ENCODE measurements at places on chromosomes 1 and 21. TPM values are rescaled to one million over a fixed set of nuclear protein-coding genes. Genes with fewer than 3 reads are reported as not detected.

The CSMD2 gene
- 1.4 TPM for polyA plus RNA-seq

The FBXO2 gene
- 42.6 TPM for polyA plus RNA-seq

The PADI1 gene
- polyA plus RNA-seq = 0.43 TPM

The FAM167B gene
- 0.27 TPM for polyA plus RNA-seq

The TMEM81 gene
- polyA plus RNA-seq = 2.1 TPM

The OR6N1 gene
- polyA plus RNA-seq = not detected

The MLLT11 gene
- polyA plus RNA-seq = 8.4 TPM

The CHIA gene
- not detected for polyA plus RNA-seq

The LAMC2 gene
- 1,652 TPM for polyA plus RNA-seq

The AADACL4 gene
- not detected for polyA plus RNA-seq

The WDR47 gene
- polyA plus RNA-seq = 4.9 TPM
